ENCODE measurements at places on chromosomes 16 and 17.
A peak's percentile ranks its signal among the peaks of the same experiment; 100 is the strongest.

DNA sequence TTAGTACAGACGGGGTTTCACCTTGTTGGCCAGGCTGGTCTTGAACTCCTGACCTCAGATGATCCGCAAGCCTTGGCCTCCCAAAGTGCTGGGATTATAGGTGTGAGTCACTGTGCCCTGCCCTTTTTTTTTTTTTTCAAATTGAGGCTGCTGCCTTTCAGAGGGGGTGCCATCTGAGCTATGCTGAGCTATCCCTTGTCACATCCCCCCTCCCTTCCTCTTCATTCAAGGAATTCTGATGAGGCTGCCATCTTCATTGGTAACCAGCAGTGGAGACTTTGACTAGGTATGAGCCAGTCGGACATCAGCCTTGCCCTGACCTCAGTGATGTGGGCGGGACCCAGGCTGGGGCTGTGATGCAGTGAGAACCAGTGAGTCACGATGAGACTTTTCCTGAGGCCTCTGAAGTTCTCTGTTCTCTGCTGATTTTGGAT is 24.4 kb upstream of the GPT2 start:
- no peak for DNase-seq

DNA sequence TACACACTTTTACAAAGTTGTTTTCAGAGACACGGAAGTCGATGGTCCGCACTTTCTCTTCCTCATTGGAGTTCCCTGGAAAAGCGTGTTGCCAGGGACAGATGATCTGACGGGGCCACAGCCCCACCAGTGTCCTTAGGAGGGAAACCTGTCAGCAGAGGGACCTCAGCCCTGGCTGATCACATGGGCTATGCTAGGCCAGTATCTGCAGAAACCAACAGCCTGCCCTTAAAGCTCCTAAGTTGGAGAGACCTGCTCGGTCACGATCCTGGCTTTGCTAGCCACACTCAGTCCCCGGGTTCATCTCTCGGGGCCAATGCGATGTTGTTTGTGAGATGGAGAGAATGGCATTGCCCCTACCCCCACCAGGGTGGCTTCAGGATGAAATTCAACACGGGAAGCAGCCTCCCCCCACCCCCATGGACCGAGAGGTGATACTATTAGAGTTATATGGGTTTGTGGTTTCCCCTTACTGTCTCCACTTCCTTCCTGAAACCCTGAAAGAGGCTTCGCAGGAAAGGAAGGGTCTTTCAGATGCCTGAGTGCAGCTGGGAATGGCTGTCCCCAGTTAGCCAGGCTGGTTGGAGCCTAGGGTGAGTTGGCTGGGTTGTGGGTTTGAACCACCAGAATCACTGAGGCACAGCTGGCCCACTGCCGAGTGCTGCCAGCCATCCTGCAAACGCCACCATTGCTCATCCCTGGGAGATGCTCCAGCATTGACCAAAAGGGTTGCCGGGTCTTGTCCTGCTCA is 16.6 kb downstream of the RMI2 start:
- peak; percentile 47 for DNase-seq

DNA sequence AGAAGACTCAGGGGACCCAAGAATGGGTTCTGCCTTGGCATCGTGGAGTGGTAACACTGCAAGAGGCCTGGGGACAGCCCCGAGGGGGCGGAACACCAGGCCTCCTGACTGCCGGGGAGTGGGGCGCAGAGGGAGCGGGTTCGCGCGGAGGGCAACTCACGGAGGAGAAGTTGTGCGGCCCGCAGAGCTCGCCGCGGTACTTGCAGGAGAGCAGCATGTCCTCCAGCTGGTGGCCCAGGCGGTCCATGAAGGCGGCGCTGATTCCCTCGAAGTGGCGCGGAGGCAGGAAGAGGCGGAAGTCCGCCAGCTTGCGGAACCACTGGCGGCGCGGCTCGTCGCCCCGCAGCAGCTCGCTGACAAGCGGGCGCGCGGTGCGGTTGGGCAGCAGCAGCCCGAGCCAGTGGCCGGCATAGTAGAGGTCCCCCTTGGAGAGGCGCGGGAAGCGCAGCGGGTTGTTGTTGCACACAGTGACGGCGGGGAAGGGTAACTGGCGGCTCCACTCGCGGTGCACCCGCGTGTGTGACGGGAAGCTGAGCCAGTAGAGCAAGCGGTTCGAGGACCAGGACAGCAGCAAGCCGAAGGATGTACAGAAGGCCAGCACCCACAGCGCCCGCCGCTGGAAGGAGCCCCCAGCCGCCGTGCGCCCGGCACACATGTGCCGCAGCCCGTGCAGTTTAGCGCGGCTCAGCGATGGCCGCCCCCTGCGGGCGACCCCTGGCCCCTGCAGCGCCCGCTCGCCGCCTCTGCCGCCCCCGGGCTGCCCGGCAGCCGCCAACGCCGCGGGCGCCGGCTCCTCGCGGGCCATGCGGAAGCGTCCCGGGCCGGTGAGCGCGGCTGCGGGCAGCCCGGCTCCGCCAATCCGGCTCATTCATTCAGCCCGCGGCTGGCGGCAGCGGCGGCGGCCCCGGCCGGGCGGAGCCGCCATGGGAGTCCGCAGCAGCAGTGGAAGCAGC is 1.6 kb downstream of the ASIC2 start:
- DNase-seq, result peak; percentile 10

GRCh38 chr16:79257953-79258490 is 342.5 kb downstream of the MAF start:
- no peak for DNase-seq

- DNase-seq, result no peak
These were observed 14.2 kb upstream of the DHRS13 start for GRCh38 chr17:28917029-28917428.

DNA sequence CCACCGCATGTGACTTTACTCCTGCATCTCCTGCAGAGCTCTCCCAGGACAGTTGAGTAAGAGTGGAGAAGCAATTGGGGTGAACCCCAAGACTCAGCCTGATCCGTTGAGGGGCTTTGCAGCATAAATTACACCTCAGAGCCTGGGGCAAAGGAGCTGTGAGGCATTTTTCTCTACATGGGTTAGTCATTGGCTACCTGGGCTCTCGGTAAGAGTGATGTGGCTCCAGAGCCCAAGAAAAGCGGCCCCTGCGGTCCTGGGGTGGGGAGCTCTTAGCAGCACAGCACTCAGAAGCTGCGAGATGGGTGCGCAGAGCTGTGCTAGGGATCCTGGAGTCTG is 40.4 kb upstream of the C16orf78 start:
- no peak for DNase-seq

GRCh38 chr17:17635126-17635525 is 43.6 kb upstream of the PEMT start:
- no peak for DNase-seq

- DNase-seq, result no peak
These were observed 96.2 kb downstream of the USP31 start for GRCh38 chr16:23052908-23053580.

DNA sequence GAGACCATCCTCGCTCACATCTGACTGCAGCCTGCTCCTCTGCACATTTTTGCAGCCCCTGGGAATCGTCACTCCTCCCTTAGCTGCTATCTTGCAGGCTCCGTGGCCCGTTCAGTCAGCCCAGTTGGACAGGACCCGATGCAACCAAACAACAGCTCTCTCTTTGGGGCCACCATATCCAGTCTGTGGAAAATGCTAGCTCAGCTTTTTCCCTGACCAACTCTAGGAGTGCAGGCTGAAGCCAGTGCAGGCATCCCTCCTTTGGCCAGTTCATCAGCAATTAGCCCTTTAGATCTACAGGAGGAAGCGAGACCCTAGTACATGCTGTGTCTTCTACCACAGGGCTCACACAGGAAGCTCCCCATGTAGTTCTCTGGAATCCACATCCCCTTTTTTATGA is 182.1 kb downstream of the HS3ST3A1 start:
- no peak for DNase-seq

- DNase-seq, result no peak
These were observed 14.1 kb downstream of the CFAP20 start for GRCh38 chr16:58114827-58115825.

- no peak for DNase-seq
These were observed 21.1 kb upstream of the METRNL start for GRCh38 chr17:83058266-83058798.

DNA sequence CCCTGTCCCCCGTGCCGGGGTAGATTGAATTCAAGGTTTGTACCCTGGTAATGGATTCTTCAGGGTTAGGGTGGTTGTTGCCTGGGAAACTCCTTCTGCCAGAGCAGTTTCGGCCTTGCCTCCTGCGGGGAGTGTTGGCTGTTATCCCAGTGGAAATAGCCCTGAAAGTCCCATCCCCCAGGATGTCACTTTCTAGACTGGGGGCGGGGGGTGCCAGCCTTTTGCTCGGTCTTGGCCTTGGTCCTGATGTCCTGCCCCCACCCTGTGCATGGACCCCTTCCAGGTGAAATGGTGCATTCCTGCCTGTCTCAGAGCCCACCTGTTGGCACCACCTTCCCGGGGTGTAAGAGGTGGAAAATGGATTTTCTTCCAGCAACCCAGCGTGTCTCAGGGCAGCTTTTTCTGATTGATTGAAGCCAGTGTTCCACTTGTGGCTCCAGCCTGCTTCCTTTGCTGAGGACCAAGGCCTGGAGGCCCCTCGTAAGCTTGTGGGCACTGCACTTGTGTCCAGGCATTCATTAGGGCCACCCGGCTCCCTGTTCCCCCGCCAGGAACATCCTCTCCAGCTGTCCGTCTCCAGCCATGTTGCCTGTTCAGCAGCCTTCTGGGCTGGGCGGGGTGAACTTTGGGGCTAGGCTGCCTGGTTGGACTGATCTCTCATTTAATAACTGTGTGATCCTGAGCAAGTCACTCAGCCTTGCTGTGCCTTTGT is 25.6 kb downstream of the MGAT5B start:
- DNase-seq, result no peak

- no peak for DNase-seq
These were observed 2.2 kb downstream of the SERPINF2 start for GRCh38 chr17:1744551-1745512.

DNA sequence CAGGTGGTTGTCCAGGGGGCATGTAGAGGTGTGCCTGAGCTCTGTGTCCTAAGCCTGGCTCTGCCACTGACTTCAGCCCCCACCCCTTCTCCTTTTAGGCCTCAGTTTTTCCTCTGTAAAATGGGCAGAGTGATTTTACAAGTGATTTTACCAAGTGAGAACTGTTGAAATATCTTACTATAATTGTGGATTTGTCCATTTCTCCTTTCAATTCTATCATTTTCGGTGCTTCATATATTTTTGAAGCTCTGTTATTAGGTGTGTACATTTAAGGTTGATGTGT is 21.7 kb upstream of the HOXB9 start:
- no peak for DNase-seq

- no peak for DNase-seq
These were observed 32.2 kb downstream of the TK2 start for GRCh38 chr16:66517586-66518263.

GRCh38 chr17:80886641-80887573 is 104.7 kb upstream of the CHMP6 start:
- no peak for DNase-seq

- DNase-seq, result no peak
These were observed 20.3 kb upstream of the NFATC3 start for GRCh38 chr16:68064791-68065365.

DNA sequence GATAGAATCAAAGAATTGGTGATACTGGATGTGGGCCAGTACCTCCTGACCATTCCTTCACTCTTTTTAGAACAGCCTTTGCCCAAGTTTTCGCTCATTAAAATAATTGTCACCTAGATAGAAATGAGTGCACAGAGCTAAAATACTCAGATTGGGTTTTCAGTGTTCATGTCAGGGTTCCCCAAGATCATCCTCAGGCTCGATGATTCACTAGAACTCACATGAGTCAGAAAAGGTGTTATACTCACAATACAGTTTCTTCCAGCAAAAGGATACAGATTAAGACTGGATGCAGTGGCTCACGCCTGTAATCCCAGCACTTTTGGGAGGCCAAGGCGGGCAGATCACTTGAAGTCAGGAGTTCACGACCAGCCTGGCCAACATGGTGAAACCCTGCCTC is 19.9 kb downstream of the ERCC4 start:
- no peak for DNase-seq
